Transverse colon (tissue), 4 donors: ENCODE measurements at places on chromosomes 11 and 22.

- no peaks in the 10 kb centered on the region for H3K27me3 ChIP-seq
- H3K27ac ChIP-seq, result no peak overlapping the region
- no peak for DNase-seq
- H3K36me3 ChIP-seq, result no peaks in the 10 kb centered on the region
Observed at GRCh38 chr22:48849219-48849912, 978.3 kb downstream of the BRD1 start.

DNA sequence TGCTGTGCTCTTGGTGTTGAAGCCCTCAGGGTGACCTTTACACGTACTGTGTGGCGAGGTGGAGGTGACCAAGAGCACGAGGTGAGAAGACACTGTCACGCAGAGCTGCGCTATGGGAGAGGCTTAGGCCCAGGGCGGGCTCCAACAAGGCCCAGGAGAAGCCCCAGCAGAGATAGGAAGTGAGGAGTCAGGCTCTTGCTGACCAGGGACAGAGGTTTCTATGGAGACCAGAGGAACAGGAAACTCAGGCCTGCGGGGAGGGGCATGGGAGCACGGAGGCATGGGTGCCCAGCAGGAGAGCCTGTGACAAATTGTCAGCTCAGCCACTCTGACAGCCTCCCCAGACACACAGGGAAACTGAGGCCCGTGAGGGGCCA lies 15.8 kb downstream of the DGKZ start:
- H3K36me3 ChIP-seq, result no peaks in the 10 kb centered on the region
- H3K27me3 ChIP-seq, result no peaks in the 10 kb centered on the region
- no peak for DNase-seq
- peak overlapping the region; percentile 76 for H3K27ac ChIP-seq

- H3K27ac ChIP-seq, result no peak overlapping the region
- no peaks in the 10 kb centered on the region for H3K27me3 ChIP-seq
Observed at GRCh38 chr11:27573024-27573423, 66.5 kb upstream of the LIN7C start.

DNA sequence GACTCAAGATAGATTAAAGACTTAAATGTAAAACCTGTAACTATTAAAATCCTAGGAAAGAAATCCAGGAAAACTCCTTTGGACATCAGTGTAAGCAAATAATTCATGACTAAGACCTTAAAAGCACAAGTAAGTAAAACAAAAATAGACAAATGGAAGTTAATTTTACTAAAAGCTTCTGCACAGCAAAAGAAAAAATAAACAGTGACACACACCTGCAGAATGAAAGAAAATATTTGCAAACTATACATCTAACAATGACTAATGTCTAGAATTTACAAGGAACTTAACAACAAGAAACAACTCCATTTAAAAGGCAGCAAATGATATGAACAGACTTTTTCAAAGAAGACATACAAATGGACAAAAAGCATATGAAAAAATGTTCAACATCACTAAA lies 359.1 kb downstream of the LUZP2 start:
- no peaks in the 10 kb centered on the region for H3K27me3 ChIP-seq
- no peak for DNase-seq
- no peaks in the 10 kb centered on the region for H3K36me3 ChIP-seq

- no peak overlapping the region for H3K27ac ChIP-seq
- H3K4me1 ChIP-seq, result no peaks in the 10 kb centered on the region
- H3K36me3 ChIP-seq, result no peaks in the 10 kb centered on the region
- H3K27me3 ChIP-seq, result no peaks in the 10 kb centered on the region
- no peak overlapping the region for H3K4me3 ChIP-seq
Observed at GRCh38 chr11:126862664-126863243, 137.8 kb downstream of the KIRREL3 start.
